ENCODE measurements at places on chromosomes 2 and 18. TPM values are rescaled to one million over a fixed set of nuclear protein-coding genes. Genes with fewer than 3 reads are reported as not detected.

The ABCB11 gene
- total RNA-seq, result 0.04 TPM

The ITPRIPL1 gene
- 8.1 TPM for total RNA-seq

DNA sequence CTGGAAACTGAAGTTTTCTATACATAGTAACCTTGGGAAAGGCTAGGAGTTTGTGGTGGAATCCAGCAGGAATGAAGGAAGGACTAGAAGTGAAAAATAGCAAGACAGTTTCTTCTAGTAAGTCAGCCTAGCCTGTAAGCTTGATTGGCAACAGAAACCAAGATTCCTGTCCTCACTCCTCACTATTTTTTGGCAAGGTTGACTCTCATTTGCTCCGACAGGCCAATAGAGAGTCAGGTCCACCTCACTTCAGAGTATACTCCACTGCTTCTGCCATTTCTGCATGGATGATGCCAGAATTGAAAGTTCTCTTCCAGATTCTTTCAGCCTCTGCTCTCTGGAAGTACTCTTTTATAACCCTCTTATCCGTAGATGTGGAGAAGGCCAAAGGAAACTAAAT is 352.4 kb downstream of the ZNF516 start:
- no peak for DNase-seq

DNA sequence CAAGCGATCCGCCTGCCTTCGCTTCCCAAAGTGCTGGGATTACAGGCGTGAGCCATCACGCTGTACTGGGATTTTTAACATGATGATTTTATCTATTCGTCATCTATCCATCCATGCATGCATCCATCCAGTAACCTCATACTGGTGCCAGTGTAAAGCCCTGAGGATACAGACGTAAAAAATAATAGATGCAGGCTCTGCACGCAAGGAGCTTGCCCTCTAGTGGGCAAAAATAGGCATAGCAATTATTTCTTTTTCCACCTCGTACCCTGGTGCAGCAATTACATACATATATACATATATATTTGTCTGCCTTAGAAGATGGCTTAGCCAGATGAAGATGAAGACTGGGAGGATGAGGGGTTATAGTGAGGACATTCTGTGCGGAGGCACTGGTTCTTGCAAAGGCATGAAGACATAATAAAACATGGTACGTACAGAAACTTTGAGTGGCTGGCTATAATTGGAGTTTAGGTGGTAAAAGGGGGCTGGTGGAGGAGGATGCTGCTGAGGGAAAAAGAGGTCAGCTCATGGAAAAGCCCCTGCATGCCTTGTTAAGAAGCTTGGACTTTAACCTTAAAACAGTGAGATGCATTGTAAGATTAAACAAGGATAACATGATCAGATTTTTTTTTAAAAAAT is 19.6 kb upstream of the RPIA start:
- DNase-seq, result peak; percentile 76

GRCh38 chr18:5720132-5720531 is 175.2 kb downstream of the TMEM200C start:
- no peak for DNase-seq

DNA sequence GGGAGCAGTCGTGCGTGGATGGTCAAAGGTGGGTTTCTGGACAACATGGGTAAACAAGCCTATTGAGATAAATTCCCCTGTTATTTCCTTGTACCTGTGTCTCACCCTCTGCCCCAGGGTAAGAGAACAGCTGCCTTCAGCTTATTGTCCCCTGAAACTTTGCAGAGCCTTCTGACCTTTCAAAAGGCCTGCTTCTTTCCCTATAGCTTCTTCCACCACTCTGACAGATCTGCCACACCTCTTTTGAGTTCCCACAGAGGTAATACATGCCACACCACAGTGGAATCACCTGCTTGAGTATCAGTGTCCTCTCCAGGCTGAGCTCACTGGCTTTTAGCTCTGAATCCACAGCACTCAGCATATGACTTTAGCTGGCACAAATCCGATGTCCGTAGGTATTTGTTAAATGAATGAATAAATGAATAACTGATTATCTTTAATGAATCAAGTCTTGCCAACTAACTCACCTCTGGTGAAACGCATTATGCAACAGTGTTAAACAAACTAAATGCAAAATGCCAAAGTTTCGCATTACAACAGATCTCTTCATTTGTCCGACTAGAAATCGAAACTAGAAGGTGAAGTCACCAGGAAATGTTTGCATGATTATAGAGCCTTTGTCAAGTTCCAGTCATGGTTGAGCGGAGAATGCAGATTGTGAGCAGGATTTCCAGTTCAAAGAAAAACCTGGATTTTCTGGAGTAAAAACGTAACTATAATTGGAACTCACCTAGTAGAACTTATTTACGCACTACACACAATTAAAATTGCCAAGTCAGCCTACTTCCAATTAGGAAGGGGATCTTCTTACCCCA is 16.4 kb downstream of the DYNAP start:
- no peak for DNase-seq

GRCh38 chr2:14480120-14480519 is 152.4 kb upstream of the LRATD1 start:
- no peak for DNase-seq

DNA sequence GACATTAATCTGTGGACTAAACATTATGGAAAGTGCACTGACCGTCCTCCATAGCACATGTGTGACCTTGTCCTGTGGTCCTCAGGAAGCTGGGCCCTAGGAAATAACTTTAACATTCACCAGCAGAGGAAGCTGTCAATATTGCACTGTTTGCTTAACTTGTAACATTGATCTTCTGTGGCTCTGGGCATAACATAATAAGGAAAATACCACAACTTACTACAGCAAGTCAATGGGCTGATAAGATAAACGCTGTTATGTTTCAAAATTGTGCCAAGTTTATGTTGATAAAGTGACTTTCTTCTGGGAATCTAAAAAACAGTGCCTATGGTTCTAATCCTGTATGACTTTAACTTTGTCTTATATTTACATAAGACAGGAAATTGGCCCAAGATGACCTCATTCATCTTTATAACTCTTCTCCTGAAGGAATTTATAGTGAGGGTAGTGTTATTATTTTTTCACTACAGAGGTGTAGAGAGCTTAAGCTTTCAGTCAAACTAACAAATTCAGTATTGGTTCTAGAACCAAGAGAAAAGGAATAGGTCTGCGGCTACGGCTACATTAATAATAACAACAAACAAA is 113.7 kb upstream of the MAP4K3 start:
- DNase-seq, result no peak

DNA sequence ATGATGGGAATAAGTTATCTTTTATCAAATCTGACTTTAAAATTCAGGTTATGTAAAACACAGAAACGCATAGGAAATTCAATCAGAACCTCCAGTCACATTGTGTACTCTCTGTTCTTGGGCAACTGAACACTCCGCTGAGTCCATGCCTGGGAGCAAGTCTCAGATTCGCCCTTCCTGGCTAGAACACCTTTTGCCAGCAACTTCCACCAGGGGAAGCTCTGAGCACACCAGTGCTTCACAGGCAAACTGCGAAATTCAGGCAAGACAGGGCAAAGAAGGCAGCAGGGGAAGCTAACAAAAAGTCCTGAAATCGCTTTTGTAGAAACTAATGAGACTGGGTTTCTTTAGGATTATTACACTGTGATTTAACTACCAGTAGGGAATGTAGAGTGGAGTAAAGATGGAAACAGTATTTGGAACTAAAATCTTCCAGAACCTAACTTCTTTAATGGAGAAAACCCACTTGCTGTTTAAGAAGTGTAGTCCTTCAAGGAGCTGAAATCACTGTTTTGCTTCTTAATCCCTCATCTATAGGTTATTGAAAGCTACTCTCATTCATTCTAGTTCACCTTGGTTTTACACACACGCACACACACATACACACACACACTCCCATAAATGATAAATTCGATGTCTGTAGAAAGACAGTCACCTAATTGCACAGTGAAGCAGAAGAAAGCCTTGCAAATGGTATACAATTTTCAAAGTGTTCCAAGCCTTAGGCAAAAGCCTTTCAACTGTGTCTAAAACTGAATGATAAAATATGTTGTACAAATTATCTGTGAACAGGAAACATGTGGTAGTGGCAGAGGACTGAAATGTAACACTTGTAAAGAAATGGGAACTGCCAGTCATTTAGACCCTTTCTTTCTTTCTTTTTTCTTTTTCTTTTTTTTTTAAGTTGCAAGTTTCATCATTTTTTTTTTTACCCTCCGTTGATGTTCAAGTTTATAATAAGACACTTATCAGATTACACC is 214.5 kb downstream of the TMEM182 start:
- DNase-seq, result peak; percentile 2

- DNase-seq, result no peak
Measured at GRCh38 chr2:223537651-223538601, 64.2 kb downstream of the SCG2 start.

- peak; percentile 29 for DNase-seq
Measured at GRCh38 chr2:144430722-144431391, 89.1 kb downstream of the ZEB2 start.

DNA sequence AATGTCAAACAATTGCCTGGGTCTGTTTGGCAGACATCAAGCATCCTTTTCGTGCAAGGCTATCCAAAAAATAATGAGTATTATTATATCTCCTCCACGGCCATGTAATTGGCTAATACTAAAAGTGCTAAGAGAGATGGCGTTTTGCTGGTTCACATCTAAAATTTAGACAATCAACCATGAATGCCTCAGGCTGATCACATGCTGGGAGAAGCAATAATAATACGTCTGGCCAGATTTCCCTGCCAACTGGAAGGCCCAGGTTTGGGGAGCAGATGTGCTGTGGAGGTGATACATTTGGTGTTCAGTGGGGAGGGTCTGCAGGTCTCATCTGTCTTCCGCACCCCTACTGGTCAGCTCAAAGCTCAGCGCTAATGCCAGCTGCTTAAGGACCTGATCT is 60.3 kb upstream of the CREB1 start:
- no peak for DNase-seq

DNA sequence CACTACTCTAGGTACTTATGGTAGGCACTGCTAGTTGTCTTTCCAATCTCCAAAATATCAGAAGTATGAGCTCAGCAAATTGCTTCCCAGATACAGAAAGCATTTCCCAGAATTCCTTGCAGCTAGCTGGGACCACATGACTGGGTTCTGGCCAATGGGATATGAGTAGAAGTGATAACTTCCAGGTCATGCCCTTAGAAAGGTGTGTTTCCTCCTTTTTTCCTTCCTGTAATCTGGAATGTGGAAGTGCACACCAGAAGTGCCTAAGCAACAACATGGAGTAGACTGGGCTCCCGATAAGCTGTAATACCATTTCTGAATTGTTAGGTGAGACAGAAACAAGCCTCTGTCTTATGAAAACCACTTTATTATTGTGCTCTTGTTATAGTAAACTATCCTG is 279.8 kb downstream of the ZNF385B start:
- DNase-seq, result no peak

The GNAL gene
- 0.28 TPM for total RNA-seq

GRCh38 chr2:39018638-39019037 is 102.2 kb downstream of the SOS1 start:
- DNase-seq, result no peak

DNA sequence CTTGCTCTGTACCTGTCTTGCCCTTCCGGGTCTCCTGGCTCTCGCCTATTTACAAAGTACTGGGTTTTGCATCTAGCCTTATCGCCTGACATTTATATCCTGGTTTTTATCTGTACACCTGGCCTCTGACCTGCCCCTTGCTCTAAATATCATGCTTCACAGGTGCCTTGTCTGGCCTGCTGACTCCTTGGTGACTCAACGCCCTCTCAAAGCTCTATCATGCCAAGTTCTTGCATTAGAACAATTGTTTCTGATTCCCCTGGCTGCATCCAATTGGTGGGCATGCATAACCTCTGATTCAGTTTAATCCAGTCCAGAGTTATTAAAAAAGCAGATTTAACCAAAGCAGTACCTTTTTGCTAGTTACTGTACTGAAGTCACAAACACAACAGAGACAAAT is 113.9 kb upstream of the CCDC68 start:
- DNase-seq, result no peak

The ZC3H6 gene
- 16.5 TPM for total RNA-seq

GRCh38 chr2:23754970-23755369 is 172.0 kb downstream of the ATAD2B start:
- DNase-seq, result no peak

DNA sequence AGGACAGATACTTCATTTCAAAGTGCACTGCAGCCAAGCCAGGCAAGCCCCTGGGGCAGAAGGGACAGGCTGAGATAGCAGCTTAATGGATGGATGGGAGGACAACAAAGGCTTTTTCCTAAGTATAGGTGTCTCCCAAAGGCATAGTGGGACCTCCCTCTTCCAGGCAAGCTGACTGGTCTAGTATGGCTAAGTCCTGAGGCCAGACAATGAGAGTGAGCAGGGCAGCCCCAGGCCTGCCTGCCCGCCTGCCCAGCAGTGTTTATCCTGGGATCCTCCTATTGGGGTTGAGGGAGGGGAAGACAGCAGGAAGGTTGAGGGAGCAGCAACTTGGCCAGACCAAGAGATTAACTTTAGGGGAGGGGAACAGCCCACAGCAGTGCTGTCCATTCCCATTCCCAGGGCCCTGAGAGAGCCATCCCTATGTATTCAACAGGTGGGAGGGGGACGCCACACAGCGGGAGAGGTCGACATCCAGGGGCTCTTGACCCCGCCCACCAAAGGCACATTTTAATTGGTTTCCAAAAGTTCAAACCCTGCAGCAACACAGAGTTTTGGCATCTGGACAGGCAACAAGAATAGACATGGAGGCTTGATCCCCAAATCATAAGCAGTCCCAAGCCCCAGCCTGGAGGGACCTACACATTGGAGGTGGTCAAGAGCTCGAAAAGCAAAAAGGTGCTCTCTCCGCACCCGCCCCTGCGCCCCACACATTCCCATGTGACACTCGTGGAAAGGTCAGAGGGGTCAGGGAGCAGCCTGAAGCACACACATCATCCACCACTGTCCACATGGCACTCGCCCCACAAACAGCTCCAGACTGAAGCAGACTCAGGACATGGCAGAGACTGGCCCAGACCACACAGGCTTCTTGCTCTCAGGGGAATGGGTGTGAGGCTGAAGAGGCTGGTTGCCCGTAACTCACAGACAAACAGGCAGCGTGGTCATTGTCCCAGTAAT is 2.9 kb upstream of the SFXN5 start:
- DNase-seq, result no peak

DNA sequence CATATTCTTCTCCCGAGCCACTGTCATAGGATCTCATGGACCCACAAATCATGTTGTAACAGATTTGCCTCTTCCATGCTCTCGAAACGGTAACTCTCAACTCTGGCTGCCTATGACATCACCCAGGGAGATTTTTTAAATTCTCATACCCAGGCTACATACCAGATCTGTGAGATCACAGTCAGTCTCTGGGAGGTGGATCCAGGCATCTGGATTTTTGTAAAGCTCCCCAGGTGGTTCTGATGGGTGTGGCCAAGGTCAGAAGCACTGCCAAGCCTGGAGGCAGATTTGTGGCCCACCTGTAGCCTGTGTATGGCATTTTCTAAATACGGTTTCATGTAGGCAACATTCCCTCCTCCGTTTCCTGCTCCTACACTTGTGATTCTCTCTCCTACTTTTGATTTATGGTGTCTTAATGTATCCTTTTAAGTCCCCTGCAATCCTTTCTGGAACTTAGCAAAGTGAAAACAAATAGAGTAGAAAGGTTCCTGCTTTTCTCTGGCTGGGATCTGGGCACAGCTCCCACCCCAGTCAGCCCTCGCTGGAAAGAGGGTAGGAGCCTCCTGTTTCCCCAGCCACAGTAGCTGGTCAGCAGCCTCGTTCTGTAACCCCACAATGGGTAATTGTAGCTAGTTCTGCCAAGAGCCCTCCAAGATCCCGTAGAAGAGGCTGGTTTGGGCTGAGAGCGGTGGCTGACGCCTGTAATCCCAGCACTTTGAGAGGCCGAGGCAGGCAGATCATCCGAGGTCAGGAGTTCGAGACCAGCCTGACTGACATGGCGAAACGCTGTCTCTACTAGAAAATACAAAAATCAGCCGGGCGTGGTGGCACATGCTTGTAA is 96.2 kb downstream of the KLHL29 start:
- no peak for DNase-seq

The DAW1 gene
- total RNA-seq, result not detected

GRCh38 chr2:54599326-54599710 is 124.1 kb upstream of the EML6 start:
- no peak for DNase-seq
